ENCODE measurements at places on chromosomes 2 and 18. TPM values are rescaled to one million over a fixed set of nuclear protein-coding genes. Genes with fewer than 3 reads are reported as not detected.

Gene ST8SIA3
- 1.2 TPM for total RNA-seq

DNA sequence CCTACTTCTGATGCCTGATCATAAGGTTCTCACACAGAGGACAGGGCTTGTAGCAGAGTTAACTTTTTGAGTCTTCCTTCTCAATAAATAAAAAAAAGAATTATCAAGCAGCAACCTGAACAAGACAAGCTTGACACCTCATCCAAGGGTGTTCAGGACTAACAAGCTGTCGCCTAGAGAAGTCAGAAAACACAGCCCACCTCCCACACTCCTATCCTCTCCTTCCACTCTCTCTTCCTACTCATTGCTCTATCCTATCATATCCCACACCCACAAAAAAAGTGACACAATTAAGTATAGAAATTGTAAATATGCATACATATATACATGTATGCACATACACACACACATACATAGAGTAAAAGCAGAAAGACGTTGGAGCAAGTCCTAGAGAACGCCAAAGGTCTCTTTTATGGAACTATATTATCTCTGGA, 5.4 kb downstream of the NBAS start:
- no peak for DNase-seq

Gene HS6ST1
- total RNA-seq: 31.1 TPM

Gene TRIM43
- not detected for total RNA-seq

DNA sequence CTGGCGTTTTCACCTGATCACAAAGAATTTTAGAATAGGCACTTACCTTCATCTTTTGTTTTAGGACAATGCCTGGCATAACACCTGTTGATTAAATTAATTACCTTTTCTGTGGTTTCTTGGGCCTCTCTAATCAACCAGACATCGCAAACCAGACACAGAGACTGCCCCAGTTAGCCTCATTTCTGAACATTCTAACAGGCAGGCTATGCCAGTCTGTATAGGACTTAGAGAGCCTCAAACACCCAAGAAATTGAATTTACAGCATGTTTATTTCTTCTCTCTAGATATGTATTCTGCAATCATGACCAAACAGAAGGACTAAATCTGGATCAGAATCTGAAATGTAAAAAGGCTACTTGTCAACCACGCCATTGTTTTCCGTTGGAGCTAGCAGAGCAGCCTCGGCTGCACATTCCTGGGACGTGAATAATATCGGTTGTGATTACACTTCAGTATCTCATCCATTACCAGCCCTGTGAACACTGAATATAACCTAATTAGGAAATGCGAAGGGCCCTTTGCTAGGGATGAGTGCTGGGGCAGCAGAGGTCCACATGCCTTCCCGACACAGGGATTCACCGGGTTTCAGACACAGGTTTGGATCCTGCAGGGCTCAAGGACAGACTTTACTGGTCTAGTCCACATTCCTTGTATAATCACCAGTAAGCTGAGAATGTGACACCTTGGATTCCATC, 17.5 kb upstream of the CDC42EP3 start:
- DNase-seq: no peak

DNA sequence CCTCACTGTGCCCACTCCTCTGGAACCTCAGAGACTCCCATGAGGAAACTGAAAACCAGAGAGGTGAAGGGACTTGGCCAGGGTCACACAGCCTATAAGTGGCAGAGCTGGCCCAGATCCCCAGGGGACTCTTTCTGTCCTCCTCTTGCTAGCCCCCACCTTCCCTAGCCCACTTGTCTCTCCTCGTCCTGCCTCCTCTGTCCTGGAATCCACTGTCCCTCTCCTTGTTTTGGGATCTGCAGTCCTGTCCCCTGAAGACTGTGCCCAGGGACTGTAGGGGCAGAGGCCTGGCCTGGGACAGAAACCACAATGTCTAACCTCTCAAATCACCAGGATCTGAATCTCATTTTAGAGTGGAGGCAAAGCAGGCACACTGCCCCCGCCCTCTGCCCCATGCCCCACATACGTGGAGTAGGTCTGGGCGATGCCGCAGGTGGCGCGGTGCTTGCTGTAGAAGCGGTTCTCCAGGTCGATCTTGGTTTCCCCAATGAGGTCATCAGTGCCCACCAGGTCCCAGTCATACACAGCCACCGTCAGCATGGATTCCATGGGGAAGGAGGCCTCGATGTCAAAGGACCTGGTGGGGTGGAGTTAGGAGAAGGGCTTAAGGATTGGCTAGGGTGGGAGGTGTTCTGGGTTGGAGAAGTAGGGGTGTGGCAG, 12.5 kb downstream of the OTOF start:
- no peak for DNase-seq

Gene GLI2
- total RNA-seq: 9.4 TPM

Gene ALPG
- not detected for total RNA-seq

DNA sequence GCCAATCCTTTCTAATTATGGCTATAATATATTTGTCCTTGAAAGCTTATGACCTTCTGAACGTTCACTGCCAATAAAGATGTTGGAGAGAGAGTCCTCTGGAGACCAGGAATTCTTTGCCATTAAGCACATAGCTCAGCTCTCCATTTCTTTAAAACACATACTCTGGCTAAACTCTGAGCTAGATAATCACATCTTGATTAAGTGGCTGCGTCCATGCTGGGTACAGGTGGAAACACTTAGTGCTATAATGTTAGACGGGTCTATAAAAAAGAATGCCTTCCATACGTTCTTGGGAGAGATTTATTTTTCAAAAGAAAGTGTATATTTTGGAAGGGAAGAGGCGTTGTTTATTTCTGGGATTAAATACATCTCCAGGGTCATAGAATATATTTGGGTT, 314.5 kb downstream of the LPIN1 start:
- DNase-seq: no peak

Gene MYO1B
- 88.0 TPM for total RNA-seq

GRCh38 chr2:67516362-67516761, 119.2 kb downstream of the ETAA1 start:
- no peak for DNase-seq

Gene SPATA3
- total RNA-seq: not detected

Gene CEBPZOS
- 13.6 TPM for total RNA-seq

Measured in neural progenitor cell (in vitro differentiated cells).